ENCODE measurements at places on chromosomes 12 and 14.

DNA sequence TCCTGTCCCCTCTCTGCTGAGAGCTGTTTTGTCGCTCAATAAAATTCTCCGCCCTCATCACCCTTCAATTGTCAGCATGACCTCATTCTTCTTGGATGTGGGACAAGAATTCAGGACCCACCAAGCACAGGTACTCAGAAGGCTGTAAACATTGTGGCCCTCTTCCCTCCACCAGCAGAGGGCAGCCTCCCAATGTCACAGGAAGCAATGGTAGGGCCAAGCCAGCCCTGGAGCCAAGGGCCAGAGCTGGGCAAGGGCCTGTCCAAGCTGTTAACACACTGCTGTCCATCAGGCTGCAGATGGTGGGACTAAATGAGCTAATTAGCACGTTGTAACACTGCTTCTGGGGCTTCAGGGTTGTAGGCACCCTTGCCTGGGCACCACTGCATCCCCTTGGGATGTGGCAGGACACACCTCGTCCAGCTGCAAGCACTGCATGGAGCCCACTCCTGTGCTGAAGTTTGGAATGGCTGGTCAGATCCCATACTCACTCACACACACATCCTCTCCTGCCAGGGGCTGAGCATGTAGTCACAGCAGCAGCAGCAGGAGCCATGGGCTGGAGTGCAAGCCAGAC is 62.7 kb upstream of the HECTD1 start:
- peak; percentile 31 for DNase-seq

- no peak for DNase-seq
Measured at GRCh38 chr12:73372856-73373255, 1100.7 kb downstream of the TRHDE start.

- DNase-seq, result no peak
Measured at GRCh38 chr12:124595444-124595843, 28.0 kb upstream of the NCOR2 start.

DNA sequence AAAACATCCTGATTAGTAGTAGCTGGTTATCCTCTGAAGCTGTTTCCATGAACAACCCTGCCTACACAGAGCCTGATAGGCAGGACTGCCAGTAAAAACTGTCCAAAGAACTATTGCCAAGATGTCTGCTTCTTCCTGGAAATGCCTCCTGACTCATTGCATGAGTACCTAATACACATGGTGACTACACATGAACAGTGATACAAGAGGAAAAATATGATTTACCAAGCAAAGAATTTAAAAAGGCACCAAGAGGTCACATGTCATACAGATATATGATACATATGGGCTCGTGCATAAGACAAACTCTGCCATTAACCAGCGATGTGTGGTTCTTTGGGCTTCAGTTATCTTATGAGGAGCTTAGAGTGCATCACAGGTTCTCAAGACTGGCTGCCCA is 552.3 kb downstream of the SLC16A7 start:
- no peak for DNase-seq

DNA sequence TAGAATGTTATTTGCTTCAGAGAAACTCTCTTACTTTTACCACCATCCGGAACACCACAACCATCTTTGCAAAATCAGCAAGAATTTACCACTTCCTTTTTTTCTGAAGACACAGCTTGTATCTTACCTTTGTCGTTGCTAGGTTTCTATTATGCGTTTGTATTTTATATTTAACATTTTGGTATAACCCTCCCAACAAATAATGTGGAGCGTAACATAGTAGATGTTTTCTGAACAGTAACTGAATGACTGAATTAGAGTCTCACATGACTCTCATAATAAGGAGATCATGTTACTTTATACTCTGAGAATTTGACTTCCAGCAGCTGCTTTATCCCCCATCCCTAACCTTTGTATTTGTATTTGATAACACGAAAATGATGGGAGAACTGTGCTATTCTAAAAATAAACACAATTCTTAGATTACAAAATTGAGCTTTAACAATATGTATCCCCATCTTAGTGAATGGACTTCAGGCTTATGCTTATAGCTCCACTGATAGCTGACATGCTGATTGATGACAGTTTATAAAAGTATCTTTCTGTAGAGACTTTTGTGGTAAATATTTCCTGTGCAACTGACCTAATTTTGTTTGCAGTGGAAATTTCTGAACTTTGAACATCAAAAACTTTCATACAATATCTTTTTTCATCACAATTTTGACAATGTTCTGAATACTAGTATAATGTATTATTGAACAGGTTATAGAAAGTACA is 7.9 kb upstream of the KLRB1 start:
- peak; percentile 23 for DNase-seq

- DNase-seq, result no peak
Measured at GRCh38 chr12:71142016-71142415, 15.8 kb downstream of the TSPAN8 start.

- no peak for DNase-seq
Measured at GRCh38 chr14:99078426-99078825, 193.6 kb downstream of the BCL11B start.

DNA sequence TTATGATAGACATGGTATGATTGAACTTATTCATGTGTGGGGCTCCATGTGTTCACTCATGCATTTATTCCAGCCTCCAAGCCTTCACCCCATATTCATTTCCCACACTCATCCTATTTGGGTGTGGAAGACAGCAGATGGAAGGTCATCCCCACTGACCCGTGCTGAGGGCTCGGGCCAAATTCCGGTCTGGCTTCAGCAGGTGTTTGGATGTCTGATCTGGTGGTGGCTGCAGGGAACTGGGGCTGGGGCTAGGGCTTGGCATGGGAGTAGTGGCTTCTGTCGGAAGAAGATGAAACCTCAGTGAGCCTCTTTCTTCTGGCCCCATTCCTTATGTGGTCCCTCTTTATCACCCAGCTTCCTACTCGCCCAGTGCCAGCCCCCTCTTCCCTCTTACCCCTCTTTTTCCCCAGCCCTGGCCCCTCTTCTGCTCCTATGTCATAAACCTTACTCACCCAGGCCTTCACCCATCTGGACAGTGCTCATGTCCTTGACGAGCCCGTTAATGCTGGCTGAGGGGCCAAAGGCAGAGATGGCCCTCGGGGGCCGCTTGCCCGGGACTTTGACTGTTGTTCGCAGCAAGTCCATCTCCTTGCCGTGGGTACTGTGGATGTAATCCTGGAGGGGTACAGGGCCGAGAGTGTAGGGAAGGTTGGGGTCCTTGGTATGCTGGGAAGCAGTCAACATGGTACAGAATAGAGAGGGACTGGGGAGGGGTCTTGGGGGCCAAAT is 8.0 kb downstream of the AGAP2 start:
- DNase-seq, result no peak

GRCh38 chr12:90958347-90958746 is 3.4 kb upstream of the CCER1 start:
- no peak for DNase-seq

- no peak for DNase-seq
Measured at GRCh38 chr12:104649921-104650320, 193.2 kb downstream of the CHST11 start.

- DNase-seq, result no peak
Measured at GRCh38 chr14:98840091-98840490, 431.9 kb downstream of the BCL11B start.

DNA sequence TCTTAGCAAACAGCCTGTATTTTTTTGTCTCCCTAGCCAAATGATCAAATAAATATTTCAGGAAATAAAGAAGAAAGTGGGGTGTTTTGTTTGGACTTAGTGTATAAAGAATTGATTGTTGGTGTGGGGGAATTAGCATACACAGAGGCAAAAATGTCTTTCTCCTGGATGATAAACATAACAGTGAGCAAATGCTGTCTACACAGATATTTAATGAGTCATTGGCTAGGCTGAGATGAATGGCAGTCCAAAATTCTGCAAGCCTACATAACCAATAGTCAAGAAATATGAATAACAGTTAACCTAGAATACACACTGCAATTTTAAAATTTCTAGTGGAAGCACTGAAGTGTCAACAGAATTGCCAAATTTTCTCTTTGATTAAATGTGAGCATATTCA is 35.8 kb downstream of the MYF5 start:
- DNase-seq, result no peak

DNA sequence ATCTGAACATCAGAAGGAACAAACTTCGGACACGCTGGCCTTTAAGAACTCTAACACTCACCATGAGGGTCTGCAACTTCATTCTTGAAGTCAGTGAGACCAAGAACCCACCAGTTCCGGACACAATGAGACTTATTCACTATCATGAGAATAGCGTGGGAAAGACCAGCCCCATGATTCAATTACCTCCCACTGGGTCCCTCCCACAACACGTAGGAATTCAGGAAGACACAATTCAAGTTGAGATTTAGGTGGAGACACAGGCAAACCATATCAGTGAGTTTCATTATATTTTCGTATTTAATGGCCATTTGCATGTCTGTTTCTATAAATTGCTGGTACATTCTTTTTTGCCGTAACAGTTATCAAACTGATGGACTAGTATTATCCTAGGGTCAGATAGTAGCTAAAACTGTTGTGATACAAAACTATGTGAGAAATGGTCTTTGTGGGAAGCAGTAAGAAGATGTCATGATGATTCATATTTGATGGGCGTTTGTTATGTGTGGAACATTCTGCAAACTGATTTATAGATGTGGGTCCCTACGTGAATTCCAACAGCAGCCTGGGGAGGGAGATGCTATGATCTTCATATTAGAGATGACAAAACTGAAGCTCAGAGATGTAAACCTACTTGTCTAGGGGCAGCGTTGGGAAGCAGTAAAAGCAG is 282.4 kb upstream of the TMEM132C start:
- DNase-seq, result no peak

DNA sequence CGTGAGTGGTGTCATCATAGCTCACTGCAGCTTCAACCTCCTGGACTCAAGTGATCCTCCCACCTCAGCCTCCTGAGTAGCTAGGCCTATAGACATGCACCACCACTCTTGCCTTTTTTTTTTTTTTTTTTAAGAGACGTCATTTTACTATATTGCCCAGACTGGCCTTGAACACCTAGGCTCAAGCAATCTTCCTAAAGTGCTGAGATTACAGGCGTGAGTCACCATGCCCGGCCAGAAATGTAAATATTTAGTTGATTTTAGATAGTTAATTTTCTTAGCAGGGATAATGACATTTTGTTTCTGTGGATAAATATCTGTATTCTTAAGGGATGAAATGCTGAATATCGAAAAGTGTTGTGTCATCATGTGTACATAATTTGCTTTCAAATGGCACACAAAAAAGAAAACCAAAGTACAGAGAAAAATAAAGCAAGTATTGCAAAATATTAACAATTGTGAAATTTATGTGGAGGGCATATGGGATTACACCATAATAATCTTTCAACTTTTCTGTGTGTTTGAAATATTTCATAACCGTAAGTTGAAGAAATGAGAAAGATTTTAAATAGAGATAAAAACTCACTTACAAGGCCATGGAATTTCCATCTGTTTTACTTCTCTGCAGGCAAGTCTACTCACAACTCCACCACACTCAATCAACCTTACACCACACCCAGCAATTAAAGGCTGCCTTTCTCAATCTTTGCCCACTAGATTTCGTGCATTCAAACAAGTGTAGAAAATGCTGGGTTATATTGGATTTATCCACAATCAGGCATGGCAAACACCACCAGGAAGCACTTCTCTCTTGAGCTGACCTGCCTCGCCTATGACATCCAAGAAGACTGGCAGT is 93.7 kb downstream of the SPTSSA start:
- DNase-seq, result no peak

- DNase-seq, result no peak
Measured at GRCh38 chr12:128339126-128339520, 72.2 kb downstream of the TMEM132C start.

GRCh38 chr14:22002860-22003284 is 329.3 kb upstream of the OR4E1 start:
- DNase-seq, result peak; percentile 81

GRCh38 chr12:110778833-110779577 is 36.3 kb upstream of the PPP1CC start:
- DNase-seq, result no peak

- no peak for DNase-seq
Measured at GRCh38 chr12:10175846-10176636, 2.8 kb upstream of the TMEM52B start.

GRCh38 chr12:117362391-117362790 is 965 bp upstream of the NOS1 start:
- DNase-seq, result no peak

GRCh38 chr12:56987551-56988053 is 18.7 kb downstream of the ZBTB39 start:
- DNase-seq, result peak; percentile 75

DNA sequence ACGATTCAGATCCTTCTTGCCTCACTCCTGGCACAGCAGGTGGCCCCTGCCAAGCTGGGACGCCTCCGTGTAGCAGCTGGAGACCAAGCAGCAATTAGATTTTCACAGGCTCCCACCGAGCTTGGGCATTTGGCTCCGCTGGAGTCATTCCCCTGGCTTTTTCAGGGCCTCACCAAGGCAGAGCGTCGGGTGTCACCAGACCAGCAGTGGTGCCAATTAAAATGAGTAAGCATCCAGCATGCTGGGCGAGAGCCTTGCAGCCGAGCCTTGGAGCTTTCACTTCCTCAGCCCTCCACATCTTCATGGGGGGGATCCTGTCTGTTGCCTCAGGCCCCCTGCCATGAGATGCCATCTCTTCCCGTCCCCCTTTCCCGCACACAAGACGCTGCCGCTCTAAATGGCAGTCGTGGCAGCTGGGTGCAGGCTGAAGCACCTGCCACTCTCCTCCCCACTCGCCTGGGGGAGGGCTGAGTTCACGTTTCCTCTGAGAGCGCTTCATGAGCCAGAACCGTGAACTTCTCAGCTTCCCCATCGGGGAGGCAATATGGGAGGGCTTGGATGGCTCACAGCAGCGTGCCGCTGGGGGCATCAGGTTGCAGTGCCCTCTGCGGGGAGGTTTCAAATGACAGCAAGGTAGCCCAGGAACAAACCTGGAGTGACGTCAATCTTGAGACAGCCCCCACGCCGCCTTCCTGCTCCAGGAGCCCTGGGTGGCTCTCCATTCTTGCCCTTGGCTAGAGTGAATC is 11.7 kb downstream of the TPCN1 start:
- DNase-seq, result peak; percentile 64

DNA sequence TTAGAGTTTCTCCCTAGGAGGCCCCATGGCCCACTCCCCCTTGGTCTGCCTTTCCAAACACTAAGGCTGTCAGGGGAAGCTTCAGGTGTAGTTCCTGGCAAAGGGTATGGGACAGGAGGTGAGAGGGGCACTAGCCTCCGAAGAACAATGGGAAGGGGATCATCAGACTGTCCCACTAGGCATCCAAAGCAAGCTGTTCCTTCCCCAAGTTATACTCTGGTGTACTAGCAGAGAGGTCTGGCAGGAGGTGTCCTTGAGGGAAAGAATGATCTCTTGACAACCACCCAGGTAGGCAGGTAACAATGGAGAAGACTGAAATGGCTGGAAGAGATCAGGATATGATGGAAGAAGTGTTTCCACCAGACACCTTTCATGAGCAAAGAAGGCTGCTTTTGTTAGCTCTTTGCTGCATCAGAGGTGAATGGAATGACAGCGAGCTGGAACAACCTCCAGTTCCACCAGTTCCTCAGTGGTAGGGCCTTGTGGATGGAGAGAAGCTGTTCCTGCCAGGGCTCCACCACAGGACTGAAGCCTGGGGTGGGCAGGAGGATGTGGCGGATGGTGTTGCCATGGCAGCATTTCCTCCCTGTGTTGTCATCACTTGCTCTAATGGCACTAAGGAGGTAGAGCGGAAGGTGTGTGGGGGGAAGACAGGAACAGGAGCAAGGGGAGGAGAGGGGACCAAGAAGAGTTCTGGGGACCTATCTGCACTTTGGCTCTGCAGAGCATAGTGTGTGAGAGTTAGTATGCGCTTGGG is 2.3 kb upstream of the AGAP2 start:
- peak; percentile 88 for DNase-seq

Measured in activated CD4-positive, alpha-beta T cell treated with anti-CD3 and anti-CD28 coated beads, Interleukin-10, Interleukin-2, amounts not matched to agents 100 ng/mL and 50 ng/mL, durations not matched to agents 16 hours and 8 hours (primary cell).